ENCODE measurements at places on chromosomes 7 and 10.

- no peak for DNase-seq
Observed at GRCh38 chr10:114485696-114486400, 81.5 kb upstream of the AFAP1L2 start.

- no peak for DNase-seq
Observed at GRCh38 chr10:60376221-60377041, 13.2 kb downstream of the ANK3 start.

DNA sequence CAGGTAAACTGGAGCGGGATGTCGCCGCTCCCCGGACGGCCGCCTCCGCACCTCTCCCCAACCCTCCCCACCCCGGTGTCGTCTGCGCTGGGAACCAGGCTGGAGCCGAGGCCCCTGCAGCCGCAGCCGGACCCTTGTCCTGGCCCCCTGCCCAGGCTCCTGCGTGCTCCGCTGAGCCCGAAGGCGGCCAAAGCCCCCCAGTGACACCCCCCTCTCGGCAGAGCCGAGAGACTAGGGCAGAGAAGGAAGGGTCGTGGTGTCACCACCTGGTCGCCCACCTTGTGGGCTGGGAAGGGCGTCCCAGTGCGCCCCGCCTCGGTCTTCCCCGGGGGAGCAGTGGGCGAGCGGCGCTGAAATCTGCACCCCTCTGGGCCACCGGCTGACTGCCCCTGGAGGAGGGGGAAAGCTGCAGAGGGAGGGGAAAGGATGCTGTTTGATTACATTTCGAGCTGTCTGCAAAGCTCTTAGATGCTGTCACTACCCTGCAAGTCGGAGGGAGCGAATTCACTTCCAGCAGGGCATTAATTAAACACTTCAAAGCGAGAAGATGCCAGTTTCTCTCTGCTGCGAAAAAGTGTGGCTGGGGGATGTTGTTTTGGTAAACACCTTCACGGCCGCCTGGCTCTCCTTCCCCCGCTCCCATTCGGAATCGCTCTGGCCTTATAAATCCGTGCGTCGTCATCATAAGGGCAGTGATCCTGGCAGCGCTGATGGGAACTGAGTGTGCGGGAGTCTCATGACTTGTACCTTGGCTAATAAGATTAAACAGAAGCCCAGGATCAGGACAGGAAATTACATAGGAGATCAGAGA is 622 bp downstream of the DYNC1I1 start:
- DNase-seq = no peak

DNA sequence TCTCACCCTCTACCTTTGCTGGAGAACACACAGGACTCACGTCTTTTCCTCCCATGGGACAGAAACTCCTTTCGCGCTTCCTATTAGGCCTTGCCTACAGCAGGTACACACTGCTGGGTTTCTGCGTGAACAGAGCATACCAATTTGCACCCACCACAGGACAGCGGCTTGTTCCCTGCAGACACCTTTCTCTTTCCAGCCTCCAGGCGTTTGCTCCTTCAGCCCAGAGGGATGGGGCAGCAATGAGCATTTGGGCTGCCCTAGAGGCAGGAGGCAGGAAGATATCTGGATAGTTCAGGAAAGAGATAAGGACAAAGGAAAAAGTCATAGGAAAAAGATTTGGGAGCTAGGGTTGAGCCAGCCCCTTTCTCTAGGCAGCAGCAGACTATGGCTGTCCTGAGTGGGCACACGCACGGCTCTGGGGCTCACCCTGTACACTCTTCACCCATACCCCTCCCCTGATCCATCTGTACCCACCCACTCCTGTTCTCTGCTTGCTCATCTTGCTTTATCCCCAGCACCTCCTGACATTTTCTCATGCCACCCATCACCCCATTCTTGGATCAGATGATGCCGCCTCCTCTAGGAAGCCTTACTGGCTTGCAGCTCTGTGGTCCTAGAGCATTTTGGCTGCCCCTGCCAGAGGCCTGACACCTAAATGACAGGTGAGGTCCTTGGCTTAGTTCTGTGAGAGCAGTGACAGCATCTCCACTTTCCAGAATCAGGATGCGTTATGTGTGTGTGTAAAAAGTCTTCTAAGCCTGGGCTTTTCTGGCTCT is 40.7 kb upstream of the SPDYE3 start:
- no peak for DNase-seq

- DNase-seq = no peak
Observed at GRCh38 chr10:3784510-3785250, at the start of gene KLF6. KLF6 (minus strand) TSS chr10:3785209; CDS start chr10:3785014, 195 bp downstream.

- DNase-seq = no peak
Observed at GRCh38 chr10:122142641-122143237, 128.4 kb upstream of the BTBD16 start.

DNA sequence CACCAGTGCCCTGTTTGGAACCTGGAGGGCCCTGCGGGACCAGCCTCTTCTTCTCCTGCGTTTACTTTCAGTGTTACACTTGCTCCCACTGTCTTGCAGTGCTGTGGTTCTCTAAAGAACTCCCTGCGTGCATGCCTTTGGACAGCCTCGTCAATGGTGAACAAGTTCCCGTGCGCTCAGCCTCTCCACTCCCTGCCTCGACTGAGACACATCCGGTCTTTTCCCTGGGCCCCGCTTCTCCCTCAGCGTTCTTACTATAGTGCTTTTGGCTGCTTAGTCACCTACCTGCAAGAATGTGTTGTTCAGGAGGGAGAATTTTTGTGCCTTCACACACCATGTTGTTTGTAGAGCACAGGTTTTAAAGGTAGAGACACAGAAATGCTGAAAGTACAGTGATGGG is 520.7 kb upstream of the MKI67 start:
- DNase-seq = no peak

DNA sequence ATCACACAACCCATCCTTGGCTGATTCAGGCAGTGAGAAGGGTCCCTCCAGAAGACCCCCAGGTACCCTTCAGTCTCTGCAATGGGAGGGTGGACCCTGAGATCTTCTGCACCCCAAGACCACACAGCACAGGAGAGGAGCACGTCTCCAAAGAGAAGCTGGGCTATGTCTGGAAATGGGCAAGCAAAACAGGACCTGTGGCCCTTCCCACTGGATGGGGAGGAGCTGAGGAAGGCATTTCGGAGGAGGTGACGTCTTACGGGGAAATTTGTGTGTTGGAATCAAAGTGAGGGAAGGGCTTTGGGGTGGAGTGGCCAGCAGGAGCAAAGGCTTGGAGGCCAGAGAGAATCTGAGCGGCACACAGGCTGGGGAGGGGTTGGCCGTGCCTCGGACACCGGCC is 16.5 kb downstream of the GRIFIN start:
- no peak for DNase-seq

Data from GM04503 (cell line).